Effector memory CD8-positive, alpha-beta T cell (primary cell): ENCODE measurements at places on chromosomes 7 and 10.

- no peak for DNase-seq
These were observed 162.6 kb downstream of the UBE2H start for GRCh38 chr7:129790136-129790535.

GRCh38 chr7:15308821-15309220 is 253.0 kb downstream of the AGMO start:
- no peak for DNase-seq

DNA sequence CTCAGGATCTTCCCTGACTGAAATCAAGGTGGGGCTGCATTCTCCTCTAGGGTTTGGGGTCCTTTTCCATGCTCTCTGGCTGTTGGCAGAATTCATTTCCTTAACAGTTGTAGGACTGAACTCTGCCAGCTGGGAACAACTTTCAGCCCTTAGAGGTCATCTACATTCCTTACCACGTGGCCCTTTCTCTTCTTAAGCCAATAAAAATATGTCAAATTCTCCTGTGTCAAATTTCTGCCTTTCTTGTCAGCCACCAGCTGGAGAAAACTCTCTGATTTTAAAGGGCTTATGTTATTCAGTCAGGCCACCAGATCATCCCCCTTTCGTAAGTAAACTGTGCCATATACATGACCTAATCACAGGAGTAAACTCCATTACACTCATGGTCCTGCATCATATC is 95.3 kb upstream of the IL6 start:
- no peak for DNase-seq

DNA sequence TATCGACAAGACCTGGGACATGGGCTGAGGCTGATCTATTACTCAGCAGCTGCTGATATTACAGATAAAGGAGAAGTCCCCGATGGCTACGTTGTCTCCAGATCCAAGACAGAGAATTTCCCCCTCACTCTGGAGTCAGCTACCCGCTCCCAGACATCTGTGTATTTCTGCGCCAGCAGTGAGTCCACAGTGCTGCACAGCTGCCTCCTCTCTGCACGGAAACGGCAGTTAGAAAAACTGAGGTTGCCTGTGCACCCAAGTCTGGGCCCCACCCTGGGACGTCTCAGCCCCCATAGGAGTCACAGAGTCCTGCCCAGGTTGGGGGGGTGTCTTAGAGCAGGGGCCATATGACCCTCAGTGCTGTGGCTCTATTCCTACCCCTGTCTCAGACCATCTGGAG is 167.4 kb upstream of the PRSS58 start:
- no peak for DNase-seq

DNA sequence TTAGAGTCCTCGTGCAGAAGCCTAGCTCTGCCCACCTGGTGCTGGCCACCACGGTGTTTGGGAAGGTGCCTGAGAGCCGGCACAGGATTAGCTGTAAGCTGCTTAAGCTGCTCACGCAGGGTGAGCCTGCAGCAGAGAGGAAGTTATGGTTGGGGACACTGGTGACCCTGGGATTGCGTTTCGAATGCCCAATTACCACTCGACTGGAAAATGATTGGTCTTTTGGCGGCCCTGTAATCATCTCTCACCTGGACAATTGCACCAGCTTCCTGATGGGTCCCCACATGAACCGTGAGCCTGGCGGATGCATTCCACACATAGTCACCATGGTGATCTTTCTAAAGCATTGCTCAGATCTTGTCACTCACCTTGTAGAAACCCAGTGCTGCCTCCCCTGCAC is 442.3 kb upstream of the ZMIZ1 start:
- DNase-seq: no peak

DNA sequence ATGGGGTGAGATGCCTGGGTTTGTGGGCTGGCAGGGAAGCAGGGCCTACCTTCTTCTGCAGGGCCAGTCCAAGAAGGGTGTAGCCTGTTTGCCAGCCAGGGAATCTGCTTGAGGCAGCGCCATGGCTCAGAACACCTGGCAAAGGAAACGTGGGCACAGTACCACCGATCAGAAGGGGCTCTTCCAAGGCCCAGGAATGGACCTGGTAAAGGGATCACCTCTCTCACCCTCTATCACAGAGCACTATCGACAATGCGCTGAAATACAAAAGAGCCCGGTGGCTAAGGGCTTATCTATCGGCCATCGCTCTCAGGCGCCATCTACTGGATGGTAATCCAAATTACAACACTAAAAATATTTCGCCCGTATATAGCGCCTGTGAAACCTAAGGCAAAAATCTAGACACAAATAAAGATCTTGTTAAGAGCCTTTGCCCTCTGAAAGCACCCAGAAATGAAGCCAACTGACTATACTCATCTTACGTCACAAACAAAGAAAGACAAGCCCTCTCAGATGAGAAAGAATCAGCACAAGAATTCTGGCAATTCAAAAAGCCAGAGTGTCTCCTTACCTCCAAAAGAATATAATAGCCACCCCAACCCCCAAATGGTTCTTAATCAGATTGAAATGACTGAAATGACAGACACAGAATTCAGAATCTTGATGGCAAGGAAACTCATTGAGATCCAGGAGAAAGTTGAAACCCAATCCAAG is 217.8 kb upstream of the HPS1 start:
- DNase-seq: peak; percentile 40

- DNase-seq: no peak
These were observed 210.4 kb downstream of the PAXIP1 start for GRCh38 chr7:154792436-154793055.

- no peak for DNase-seq
These were observed 657 bp upstream of the TMEM178B start for GRCh38 chr7:141073173-141073640.

GRCh38 chr7:28149291-28150101 is 31.1 kb downstream of the JAZF1 start:
- DNase-seq: no peak

DNA sequence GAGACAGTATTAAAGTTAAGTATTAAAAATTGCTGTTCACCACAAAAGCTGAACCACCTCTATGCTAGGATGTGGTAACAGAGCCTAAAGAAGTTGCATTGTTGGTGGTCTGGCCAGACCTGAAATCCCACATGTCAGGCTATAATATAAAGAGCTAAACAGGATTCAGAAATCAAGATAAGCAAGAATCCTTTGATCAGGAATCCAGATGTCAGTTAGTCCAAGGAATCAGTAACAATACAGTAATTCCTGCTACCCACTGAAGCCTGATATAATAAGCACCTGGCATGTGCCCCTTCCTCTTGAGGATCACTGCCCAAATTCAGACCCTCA is 48.9 kb downstream of the ZNF277 start:
- DNase-seq: no peak

- DNase-seq: no peak
These were observed 60.4 kb upstream of the KCNIP2 start for GRCh38 chr10:101903827-101904550.

GRCh38 chr7:102306916-102307677 is 20.4 kb downstream of the SH2B2 start:
- no peak for DNase-seq

GRCh38 chr7:111708072-111708471 is 145.8 kb upstream of the IMMP2L start:
- no peak for DNase-seq

DNA sequence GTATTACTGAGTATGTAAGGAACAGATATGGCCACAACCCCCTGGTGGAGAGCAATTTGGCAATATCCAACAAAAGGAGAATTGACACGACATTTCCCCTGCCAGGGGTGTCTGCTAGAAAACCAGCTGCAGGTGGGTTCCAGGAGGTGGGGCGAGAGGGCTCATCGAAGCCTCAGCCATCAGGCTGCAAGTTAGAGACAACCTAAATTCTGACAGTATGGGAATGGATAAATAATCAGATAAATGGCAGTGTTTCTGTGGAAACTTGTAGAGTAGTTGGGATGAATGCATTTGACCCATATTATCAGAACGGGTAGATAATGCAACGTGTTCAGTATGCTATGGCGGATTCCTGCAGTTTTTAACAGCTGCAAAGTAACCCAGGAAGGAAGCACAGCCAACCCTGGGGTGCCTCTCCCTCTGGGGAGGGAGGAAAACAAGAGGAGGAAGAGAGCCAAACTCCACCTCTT is 3.5 kb downstream of the TMEM273 start:
- no peak for DNase-seq

- DNase-seq: no peak
These were observed 65.6 kb upstream of the KDM7A start for GRCh38 chr7:140242057-140243031.

DNA sequence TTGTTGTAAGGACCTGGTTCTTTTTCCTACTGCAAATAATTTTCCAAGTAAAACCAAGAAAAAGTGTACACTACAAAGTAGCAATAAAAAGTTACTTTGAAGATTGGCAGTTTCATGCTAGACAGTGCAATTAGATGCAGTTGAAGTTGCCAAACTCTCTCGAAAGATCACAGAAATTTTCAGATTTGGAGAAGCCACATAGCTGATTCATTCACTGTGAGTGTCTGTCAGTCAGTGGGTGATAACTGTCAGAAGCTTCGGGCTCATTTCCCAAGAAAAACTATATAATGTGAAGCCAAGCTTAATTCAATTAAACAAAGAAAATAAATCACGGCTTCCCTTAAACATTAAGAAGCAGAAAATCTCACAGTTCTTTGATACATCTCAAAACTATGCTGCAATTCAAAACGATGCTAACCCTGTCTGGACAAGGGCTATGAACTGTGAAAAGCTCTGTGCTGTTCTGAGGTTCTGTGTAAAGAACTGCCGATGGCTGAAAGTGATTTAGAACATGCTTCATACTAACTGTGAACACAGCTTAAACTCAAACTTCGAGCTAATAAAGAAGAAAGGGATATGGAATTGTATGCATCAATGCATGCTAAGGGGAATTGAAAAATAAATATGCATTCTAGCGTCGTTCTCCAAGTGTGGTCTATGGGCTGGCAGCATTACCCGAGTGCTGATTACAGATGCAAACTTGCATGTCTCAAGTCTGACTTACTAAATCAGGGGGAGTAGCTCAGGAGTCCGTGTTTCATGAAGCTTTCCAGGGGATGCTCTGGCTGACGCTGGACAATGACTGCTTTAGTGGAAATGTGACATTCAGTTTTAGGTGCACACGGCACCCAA is 557.4 kb downstream of the CALN1 start:
- no peak for DNase-seq

- no peak for DNase-seq
These were observed 130.0 kb upstream of the BTBD16 start for GRCh38 chr10:122140941-122141623.

- DNase-seq: no peak
These were observed 275.2 kb downstream of the PHTF2 start for GRCh38 chr7:78073609-78074382.

GRCh38 chr10:68423522-68423921 is 16.4 kb upstream of the RUFY2 start:
- DNase-seq: no peak

DNA sequence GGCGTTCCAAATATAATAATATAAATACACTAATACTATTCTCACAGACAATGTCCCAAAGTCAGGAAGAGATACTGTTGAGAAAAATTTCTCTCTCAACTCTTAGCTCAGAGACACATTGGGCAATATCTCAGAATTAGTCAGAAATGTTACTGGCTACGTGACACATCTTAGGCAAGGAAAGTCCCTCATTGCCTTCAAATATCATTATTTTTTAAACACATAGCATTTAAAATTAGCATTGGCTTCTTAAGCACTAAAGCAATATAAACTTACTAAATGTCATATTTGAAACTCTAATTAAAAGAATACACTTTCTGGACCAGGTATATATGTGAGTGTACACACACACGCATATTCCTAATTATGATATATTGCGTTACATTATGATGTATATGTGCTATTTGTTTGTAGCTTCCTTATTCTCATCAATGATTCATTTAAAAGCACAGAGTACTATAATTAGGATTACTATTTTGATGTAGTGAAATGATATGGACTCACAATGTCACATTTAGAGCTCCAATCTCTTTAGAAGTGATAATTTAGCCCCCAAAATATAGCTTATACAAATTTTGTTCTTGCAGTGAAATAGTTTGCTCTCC is 255.8 kb downstream of the TWIST1 start:
- no peak for DNase-seq

- no peak for DNase-seq
These were observed 36.5 kb downstream of the PDSS1 start for GRCh38 chr10:26733750-26734568.

GRCh38 chr10:120805014-120805812 is 45.9 kb upstream of the WDR11 start:
- DNase-seq: no peak

GRCh38 chr10:3206511-3207157 is 34.1 kb upstream of the PITRM1 start:
- DNase-seq: no peak

- DNase-seq: no peak
These were observed 17.5 kb downstream of the ZNF33A start for GRCh38 chr10:38027986-38028385.

- no peak for DNase-seq
These were observed 38.9 kb upstream of the LRGUK start for GRCh38 chr7:134088199-134088598.

GRCh38 chr10:59366290-59366689 is 3.9 kb upstream of the FAM13C start:
- DNase-seq: no peak

GRCh38 chr7:141043616-141044015 is 28.9 kb upstream of the MRPS33 start:
- no peak for DNase-seq
